ENCODE measurements at places on chromosomes 2 and 18.
A peak's percentile ranks its signal among the peaks of the same experiment; 100 is the strongest.

DNA sequence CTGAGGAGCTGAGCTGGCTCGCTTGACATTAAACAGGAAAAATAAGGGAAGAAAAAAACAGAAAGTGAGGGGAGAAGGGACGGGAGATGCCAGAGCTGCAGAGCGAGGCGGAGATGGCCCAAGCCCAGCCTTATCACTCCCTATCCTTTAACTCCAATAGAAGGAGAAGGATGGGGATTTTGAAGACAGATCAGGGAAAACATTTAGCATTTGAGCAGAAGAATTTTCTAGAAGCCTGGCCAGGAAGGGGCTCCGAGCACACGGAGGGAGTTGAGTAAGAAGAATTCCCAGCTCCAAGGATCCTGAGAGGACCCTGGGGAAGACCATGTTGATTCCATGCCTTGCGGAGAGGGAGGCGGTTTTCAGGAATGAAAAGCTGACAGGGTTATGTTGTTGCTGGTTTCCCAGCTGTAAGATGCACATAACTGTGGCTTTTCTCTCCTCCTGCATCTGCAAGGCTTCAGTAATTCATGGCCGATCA lies 35.6 kb downstream of the TWIST2 start:
- no peak for DNase-seq

DNA sequence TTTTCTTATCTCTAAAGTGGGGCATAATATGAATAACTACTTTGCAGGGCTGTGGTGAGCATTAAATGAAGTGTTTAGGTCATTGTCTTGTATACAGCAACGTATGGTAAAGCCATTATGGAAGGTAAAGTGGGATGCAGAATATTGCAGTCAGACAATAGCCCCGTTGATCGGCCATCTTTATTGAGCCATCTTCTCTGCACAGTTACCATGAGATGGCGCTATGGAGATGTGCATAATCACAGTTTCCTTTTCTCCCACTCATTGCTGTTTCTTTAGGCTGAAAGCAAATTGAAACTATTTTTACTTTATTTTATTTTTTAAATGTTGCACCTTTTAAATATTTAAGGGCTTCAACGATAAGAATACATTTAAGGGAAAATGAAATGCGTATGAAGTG lies 108.9 kb downstream of the THSD7B start:
- DNase-seq, result no peak

DNA sequence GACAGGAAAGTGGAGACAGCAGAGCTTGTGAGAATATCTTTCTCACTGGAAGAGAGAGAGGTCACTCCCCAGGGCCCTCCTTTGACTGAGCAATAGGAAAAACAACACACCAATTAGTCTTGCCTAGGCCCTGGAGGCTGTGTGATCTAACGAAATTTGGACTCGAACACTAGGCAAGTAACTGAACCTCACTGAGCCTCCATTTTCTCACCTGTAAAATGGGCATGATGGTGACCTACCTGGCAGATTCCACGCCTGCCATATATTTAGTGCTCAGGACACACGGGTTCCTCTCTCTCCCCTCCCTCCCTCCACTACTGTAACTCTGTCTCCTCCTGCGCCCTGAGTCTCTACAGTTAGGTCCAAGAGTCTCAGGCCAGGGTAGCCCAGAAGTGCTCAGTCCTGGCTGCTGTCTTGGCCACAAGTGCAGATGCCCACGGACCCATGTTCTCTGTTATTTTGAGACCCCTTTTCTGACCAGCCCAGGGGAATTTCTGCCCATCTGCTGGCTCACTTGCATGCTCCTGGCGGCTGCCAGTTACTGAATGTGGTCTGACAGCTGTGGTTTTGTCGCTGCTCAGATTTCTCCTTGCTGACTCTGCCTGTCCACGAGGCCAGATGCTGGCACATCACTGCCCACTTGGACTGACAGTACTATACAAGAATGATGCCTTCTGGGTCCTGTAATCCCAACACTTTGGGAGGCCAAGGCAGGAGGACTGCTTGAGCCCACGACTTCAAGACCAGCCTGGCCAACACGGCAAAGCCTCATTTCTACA lies 9.6 kb upstream of the GIGYF2 start:
- peak; percentile 80 for DNase-seq

DNA sequence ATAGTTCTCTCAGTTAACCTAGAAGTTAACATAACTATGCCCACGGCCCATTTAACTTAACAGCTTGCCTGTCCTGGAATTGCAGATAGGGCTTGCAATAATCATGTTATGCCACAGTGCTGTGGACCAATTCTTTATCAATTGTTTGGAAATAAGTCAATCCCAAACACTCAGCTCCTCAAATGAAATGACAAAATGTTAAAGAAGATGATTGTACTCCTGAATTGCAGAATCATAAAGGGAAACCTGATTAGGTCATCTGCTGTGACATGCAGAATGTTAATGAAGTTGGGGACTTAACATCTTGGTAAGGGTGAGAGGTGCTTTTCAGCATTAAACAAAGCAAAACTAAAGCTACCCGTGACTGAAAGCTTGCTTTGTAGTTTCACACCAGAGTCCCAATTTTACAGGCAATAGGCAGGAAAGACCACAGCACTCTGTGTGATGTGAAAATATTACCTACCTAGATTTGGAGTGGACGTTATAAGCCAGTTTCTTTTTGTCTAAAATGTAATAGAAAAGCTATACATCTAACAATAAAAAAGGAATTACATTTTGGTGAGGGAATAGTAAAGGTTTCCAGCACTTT lies 364.0 kb downstream of the GPD2 start:
- no peak for DNase-seq

GRCh38 chr2:159616286-159616701 lies at the start of gene BAZ2B:
Gene BAZ2B, minus strand, starts transcription at chr2:159616548. Its CDS starts 137,829 bp downstream, at chr2:159478719.
- DNase-seq, result peak; percentile 79

DNA sequence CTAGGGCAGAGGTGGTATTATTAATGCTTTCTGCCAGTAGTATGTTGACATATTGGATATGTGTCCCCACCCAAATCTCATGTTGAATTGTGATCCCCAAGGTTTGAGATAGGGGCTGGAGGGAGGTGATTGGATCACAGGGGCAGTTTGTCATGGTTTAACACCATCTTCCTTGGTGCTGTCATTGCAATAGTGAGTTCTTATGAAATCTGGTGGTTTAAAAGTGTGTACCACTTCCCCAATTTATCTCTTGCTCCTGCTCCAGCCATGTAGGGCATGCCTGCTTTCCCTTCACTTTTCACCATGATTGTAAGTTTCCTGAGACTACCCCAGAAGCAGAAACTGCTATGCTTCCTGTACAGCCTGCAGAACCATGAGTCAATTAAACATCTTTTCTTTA lies 47.1 kb upstream of the THSD7B start:
- DNase-seq, result no peak

DNA sequence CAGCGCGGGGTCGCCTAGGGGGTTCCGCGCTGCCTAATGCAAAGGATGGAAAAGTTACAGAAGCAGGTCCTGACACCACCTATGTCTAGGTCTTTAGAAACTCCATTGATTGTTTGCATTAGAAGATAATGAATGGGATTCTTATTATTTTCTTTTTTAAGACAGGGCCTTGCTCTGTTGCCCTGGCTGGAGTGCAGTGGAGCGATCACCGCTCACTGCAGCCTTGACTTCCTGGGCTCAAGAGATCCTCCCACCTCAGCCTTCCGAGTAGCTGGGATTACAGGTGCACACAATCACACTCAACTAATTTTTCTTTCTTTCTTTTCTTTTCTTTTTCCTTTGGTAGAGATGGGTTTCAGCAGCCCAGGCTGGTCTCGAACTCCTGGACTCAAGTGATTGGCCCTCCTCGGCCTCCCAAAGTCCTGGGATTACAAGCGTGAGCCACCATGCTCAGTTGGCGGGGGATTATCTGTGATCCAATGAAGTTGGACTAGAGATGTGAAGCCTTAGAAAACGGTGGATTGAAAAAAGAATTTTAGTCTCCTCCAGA lies 761 bp upstream of the IDH1 start:
- DNase-seq, result no peak

DNA sequence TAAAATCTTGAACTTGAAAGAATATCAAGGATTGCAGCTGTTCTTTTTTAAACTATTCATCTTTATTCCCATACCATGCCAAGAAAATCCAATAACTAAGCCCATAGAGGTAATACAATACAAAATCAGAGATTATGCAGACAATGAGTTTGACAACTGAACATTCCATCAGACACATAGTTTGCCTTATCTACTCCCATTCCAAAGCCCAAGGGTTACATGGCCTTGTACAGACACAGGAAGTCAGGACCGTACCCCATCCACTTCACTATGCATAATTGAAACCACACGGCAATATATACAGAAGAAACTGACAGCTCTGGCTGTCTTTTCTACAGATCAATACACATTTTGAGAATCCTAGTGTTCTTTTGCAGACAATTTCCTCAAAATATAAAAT lies 181.3 kb downstream of the TMX3 start:
- DNase-seq, result no peak

GRCh38 chr2:47535996-47536395 lies 133.0 kb downstream of the MSH2 start:
- no peak for DNase-seq

- peak; percentile 55 for DNase-seq
Measured at GRCh38 chr2:17658251-17658843, 95.3 kb downstream of the SMC6 start.

DNA sequence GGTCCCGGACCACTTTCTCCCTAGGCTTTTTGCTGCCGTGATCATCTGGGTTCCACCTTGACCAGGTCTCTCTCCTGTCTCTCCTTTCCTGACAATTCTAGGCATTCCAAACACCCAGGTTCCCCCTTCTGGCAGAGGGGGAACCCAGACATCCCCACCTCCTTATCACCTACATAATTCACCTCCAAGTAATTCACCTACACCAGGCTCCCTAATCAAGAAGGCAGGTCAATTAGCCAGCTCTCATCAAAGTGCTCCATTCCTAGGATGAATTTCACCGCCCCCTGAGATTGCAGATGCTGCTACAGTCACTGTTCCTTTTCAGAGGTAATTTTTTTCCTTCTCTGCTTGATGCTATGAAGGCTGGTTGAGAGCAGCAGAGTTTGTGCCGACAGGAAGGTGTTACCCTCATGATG lies 42.3 kb upstream of the ATG16L1 start:
- DNase-seq, result no peak

DNA sequence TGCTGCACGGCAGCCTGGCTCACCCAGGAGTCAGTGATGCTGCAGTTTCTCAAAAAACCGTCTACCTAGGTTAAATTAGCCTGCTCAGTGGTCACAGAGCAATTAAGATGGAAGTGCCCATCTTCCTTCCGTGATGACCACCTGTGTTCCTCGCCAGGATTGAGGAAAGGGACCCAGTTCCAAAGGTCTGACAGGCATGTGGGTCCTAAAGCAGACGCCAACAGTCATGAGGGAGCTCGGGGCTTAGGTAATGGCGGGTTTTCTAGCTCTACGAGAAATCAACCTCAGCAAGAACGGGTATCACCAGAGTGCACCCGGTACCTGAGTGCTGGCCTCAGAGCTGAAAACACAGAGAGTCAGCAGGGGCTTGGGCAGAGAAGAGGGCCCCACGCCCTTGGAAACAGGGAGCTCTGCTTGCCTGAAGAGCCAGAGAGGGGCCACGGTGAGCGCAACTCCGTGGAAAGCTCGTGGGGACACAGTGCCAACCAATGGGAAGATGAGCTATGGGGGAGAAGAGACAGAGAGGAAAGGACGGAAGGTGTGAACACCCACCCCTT lies 34.3 kb upstream of the DNMT3A start:
- DNase-seq, result no peak

GRCh38 chr2:32732912-32733472 lies 105.1 kb downstream of the TTC27 start:
- peak; percentile 33 for DNase-seq

DNA sequence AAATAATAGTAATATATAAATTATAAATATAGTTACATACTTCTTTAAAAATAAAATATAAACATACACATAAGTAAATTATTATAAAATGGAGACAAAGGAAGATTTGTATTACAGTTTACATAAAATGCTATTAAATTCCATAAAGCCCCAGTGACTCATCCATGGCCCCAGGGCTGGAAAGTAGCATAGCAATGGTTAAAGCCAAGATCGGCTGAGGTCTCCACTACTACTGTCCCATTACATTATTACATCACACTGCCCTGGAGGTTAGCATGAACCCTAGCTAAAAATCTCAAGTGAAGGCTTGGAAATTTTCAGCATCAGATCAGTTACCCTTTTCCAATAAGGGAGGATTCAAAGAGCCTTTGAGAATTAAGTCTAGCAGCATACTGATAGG lies 936.2 kb downstream of the DSC3 start:
- peak; percentile 40 for DNase-seq

GRCh38 chr2:136323935-136324334 lies 206.0 kb upstream of the CXCR4 start:
- no peak for DNase-seq

DNA sequence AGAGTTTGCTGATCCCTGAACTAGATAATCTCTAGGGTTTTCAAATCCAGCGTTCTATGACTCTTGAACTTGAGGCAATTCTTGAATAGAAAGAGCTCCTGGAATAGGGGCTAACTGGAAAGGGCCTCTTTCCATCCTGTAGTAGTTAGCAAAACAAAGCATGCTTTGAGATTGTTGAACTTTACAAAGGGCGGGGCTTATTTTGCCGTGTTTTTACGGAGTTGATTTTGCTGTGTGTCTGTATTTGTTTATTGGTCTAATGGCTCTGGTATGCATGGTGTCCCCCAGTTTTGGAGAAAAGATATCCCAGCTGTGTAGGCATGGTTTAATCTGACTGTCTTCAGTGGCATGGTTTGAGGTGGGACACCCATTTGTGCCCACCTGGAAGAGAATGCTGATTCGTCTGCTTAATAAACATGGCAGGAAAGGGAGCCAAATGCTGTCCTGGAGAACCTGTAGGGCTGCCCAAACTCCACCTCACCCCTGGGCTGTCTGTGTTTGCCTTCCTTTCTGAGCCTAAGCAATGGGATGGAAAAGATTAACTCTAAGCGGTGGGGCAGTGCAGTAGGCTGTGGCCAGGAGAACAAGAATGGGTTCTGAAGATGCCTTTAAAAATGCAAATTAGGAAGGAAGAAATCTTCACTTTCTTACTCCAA lies 74.1 kb upstream of the FOSL2 start:
- no peak for DNase-seq

DNA sequence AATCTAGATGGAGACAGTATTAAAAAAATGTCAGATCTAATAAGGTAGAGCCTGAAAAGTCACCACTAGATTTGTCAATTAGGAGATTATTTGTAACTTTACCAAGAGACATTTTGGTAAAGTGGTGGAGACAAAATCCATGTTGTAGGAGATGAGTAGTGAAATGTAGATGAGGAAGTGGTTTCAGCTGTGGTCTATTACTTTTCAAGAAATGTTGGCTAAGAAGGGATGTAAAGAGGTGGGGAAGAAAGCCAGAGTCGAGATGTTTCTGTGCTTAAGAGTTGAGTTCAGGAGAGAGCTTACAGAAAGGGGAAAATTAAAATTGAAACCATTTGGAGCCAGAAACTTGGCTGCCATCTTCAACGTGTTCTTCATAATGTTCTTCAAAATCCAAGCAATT lies 22.2 kb downstream of the ACVR2A start:
- DNase-seq, result no peak

GRCh38 chr2:43459446-43460173 lies 136.2 kb downstream of the THADA start:
- peak; percentile 77 for DNase-seq

GRCh38 chr2:232578626-232579025 lies 28.1 kb downstream of the EIF4E2 start:
- no peak for DNase-seq

GRCh38 chr2:94880507-94880906 lies 9.3 kb downstream of the TEKT4 start:
- DNase-seq, result no peak

DNA sequence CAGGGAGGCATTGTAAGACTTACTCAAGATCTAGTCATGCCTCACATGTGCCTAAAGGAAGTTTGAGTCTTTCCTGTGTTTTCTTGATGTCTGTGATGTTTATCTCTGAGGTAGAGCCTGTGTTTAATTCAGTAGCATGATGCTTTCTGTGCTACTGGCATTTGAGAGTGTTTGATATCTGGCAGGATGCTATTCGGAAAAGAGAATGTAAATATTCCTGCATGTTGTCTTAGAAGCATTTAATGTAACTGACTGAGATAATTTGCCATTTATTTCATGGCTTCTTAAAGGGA lies 58.8 kb downstream of the GREB1L start:
- DNase-seq, result no peak

Data from LHCN-M2 (cell line).